ENCODE measurements at places on chromosomes 7 and 10. TPM values are rescaled to one million over a fixed set of nuclear protein-coding genes. Genes with fewer than 3 reads are reported as not detected.

Gene TSPAN13
- 152 TPM for polyA plus RNA-seq

Gene CRPPA
- 5.6 TPM for polyA plus RNA-seq

Gene SKIDA1
- polyA plus RNA-seq, result 4.3 TPM

Gene VAX1
- polyA plus RNA-seq, result not detected

Gene PIK3CG
- not detected for polyA plus RNA-seq

Gene PCLO
- 0.34 TPM for polyA plus RNA-seq

Gene RNF32
- 0.96 TPM for polyA plus RNA-seq

Gene MKX
- polyA plus RNA-seq, result not detected

Gene AKR1C8
- not detected for polyA plus RNA-seq

Gene SP8
- not detected for polyA plus RNA-seq

Gene C10orf53
- not detected for polyA plus RNA-seq

Gene TMEM176B
- 41.8 TPM for polyA plus RNA-seq

Gene IGFBP1
- polyA plus RNA-seq, result not detected

Gene ALOX5
- polyA plus RNA-seq, result 0.48 TPM

Gene CLRN3
- polyA plus RNA-seq, result not detected

Gene MCM10
- polyA plus RNA-seq, result 6.9 TPM

Gene PRR15
- polyA plus RNA-seq, result 4.3 TPM

Gene DOCK4
- polyA plus RNA-seq, result 5.3 TPM

Gene TRIM50
- polyA plus RNA-seq, result not detected

Gene NUDT13
- 1.7 TPM for polyA plus RNA-seq

Gene ATP5F1C
- polyA plus RNA-seq, result 811 TPM

Gene AKR1D1
- 0.18 TPM for polyA plus RNA-seq

Gene BAZ1B
- 19.7 TPM for polyA plus RNA-seq

Gene SLC26A3
- 0.06 TPM for polyA plus RNA-seq

Gene AKR1C2
- polyA plus RNA-seq, result 7.1 TPM

Gene GRM3
- 0.78 TPM for polyA plus RNA-seq

Gene HOXA1
- 0.07 TPM for polyA plus RNA-seq

Gene AGAP9
- polyA plus RNA-seq, result 4.6 TPM

Gene ITGA8
- polyA plus RNA-seq, result 1.9 TPM

Gene PARG
- polyA plus RNA-seq, result 22.1 TPM
